T-helper 2 cell treated with Interferon-gamma antibody and Interleukin-4, amounts not matched to agents 5 μg/mL and 100 μg/mL, for 36 hours (primary cell): ENCODE measurements at places on chromosomes 4 and X.

DNA sequence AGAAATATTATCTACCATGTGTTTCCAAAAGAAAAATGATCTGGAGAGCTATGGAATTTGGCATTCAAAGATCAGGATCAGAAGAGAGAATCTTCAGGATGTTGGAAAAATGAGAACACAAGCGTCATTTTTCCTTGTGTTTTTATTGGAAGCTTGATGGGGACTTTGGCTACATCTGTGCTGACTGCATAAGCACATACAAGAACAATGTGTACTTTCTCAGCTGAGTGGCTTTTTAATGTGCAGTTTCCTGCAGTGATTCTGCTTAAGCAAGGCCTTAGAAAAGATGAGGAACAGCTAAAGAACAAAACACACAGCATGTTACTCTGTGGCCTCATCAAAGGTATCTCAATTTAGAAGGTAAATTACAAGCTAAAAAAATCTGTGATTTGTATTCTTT is 1039.9 kb downstream of the GLUD2 start:
- H3K27ac ChIP-seq, result no peak overlapping the region
- no peak for DNase-seq
- no peaks in the 10 kb centered on the region for H3K4me1 ChIP-seq
- H3K36me3 ChIP-seq, result no peaks in the 10 kb centered on the region
- H3K27me3 ChIP-seq, result no peaks in the 10 kb centered on the region

- H3K4me3 ChIP-seq, result peak overlapping the region; percentile 24
- no peaks in the 10 kb centered on the region for H3K27me3 ChIP-seq
- H3K27ac ChIP-seq, result peak overlapping the region; percentile 60
- DNase-seq, result peak; percentile 3
These were observed 128.5 kb downstream of the BCOR start for GRCh38 chrX:39969099-39969818.

- no peak overlapping the region for H3K27ac ChIP-seq
- no peak overlapping the region for H3K4me3 ChIP-seq
- peak; percentile 32 for DNase-seq
These were observed 23.5 kb downstream of the TLR10 start for GRCh38 chr4:38759113-38759789.

GRCh38 chr4:123340381-123340701 is 56.3 kb upstream of the SPRY1 start:
- peaks cover under 1% of the 10 kb centered on the region for H3K27me3 ChIP-seq
- H3K4me3 ChIP-seq, result no peak overlapping the region
- no peak for DNase-seq
- H3K4me1 ChIP-seq, result no peaks in the 10 kb centered on the region
- no peak overlapping the region for H3K27ac ChIP-seq

GRCh38 chrX:49278081-49278480 is 8.5 kb downstream of the PPP1R3F start:
- peak overlapping the region; percentile 95 for H3K27ac ChIP-seq
- DNase-seq, result no peak
- H3K36me3 ChIP-seq, result peaks cover 67% of the 10 kb centered on the region

- H3K36me3 ChIP-seq, result peaks cover 33% of the 10 kb centered on the region
- no peak overlapping the region for H3K4me3 ChIP-seq
- no peaks in the 10 kb centered on the region for H3K27me3 ChIP-seq
- no peak overlapping the region for H3K27ac ChIP-seq
- peaks cover 13% of the 10 kb centered on the region for H3K4me1 ChIP-seq
These were observed 9.7 kb downstream of the BOD1L1 start for GRCh38 chr4:13617801-13618200.

DNA sequence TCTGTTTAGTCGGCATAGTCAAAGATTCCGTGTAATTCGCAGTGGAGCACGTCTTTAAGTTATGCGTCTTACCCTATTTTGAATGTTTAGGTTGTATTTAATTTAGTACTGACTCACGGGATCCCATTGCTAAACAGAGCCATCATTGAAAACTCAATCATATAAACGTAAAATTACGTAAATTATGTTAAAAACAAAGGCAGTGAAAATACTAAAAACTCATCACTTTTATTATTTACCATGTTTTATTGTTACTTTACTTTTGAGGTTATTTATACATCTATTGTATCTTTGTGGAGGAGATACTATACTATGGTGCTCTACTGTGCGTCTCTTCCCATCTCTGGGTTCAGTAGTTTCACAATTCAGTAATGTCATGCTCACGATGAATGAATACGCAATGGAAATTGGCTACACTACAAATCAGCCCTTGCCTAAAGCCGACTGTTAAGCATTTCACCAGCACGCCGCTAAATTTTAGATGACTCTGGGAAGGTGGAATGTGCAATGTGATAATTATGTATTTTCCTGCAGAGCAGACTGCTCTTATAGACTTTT is 944 bp downstream of the FUNDC2 start:
- DNase-seq, result peak; percentile 11
- H3K36me3 ChIP-seq, result no peaks in the 10 kb centered on the region
- H3K27ac ChIP-seq, result peak overlapping the region; percentile 93

DNA sequence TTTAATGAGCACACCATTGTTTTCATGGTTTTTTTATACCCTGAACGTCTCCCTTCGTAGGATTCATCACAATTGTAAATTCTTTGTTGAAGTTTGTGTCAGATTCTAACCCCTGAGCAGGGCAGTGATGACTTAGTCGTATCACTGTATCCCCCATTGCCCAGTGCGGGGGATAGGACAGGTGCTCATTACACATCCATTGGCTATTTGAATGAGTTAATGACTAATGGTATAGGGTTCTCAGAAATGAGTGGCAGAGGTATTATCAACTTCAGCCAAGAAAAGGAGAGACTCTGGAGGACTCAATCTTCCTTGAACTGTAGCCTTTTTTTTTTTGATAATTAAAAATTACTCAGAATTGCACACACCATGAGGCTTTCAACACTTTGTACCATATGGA is 64.6 kb downstream of the SYNPO2 start:
- H3K27ac ChIP-seq, result no peak overlapping the region
- H3K36me3 ChIP-seq, result no peaks in the 10 kb centered on the region
- no peak overlapping the region for H3K4me3 ChIP-seq
- no peak for DNase-seq

- H3K36me3 ChIP-seq, result no peaks in the 10 kb centered on the region
- no peaks in the 10 kb centered on the region for H3K4me1 ChIP-seq
- H3K27me3 ChIP-seq, result peaks cover 37% of the 10 kb centered on the region
These were observed 6.0 kb downstream of the WWC2 start for GRCh38 chr4:183105092-183105491.

DNA sequence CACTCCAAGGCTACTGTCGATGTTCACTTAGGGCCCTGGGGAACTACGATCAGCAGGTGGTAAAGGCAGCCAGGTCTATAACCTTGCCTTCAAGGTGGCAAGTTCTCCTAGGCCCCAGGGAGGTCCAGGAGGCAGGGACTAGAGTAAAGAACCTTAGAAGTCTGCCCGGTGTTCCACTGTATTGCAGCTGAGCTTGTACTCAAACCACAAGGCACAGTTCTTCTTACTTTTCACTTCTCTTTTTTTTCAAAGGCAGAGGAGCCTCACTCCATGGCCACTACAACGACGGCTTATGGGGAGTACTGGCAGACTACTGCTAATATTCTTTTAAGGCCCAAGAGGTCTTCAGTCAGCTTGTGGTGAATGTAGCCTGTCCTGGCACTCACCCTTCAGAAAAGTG is 78.8 kb upstream of the GPR174 start:
- peaks cover 2% of the 10 kb centered on the region for H3K4me1 ChIP-seq
- no peak overlapping the region for H3K4me3 ChIP-seq
- H3K27me3 ChIP-seq, result no peaks in the 10 kb centered on the region
- H3K27ac ChIP-seq, result no peak overlapping the region
- no peak for DNase-seq

DNA sequence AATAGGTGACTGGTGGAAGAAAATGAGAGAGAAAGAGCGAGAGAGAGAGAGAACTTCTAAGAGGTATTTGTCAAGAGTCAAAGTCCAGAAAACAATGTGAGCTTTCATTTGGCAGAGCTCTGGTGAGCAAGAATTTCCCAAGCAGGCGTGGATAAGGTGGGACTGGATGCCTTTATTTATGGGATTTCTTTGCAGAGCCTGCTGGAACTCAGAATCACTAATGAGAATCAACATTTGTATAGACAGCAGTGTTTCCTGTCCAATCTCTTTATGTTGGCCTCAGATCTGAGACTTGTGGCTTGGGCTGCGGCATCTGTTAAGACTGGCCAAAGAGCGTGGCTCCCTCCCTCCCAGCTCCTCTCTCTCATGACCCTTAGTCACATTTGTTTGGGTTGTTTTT is 67.9 kb upstream of the TBL1X start:
- no peak overlapping the region for H3K27ac ChIP-seq
- DNase-seq, result no peak
- H3K36me3 ChIP-seq, result no peaks in the 10 kb centered on the region
- no peak overlapping the region for H3K4me3 ChIP-seq

DNA sequence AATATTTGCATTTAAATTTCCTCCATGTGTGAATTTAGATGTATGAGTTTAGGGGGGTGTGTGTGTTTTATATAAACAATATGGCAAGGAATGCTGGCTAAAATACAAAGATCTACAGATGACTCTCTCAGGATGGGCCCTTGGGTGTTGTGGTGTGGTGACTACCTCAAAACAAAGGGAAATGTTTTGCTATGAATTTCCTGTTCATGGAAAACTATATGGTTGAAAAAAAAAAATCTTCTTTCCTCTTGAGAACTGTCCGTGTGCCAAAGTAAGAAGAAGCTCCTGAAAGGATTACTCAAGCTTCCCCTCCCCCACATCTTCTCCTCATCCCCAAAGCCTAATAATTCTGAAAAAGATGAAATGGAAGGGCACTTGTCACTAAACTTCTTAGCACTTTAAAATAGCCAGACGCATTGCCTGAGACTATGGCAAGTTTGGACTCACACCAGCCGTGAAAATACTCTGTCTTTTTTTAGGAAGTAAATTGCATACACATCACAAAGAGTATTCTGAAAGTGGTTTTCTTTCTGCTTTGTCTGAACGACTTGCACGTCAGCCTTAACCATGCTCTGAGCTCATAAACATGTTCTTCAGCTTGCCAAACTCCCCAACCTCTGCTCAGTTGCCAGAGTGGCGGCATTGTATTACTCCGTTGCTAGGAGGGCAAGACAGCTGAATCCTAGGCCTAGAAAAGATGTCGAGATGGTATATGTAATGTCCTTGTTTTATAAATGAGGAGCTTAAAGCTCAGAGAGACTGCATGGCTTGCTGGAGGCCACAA is 250.4 kb upstream of the JADE1 start:
- no peak for DNase-seq
- no peaks in the 10 kb centered on the region for H3K4me1 ChIP-seq
- H3K27ac ChIP-seq, result no peak overlapping the region
- H3K36me3 ChIP-seq, result no peaks in the 10 kb centered on the region

- peak overlapping the region; percentile 80 for H3K4me3 ChIP-seq
- H3K27ac ChIP-seq, result no peak overlapping the region
- peaks cover 17% of the 10 kb centered on the region for H3K4me1 ChIP-seq
- DNase-seq, result no peak
- no peaks in the 10 kb centered on the region for H3K36me3 ChIP-seq
- H3K27me3 ChIP-seq, result peaks cover 11% of the 10 kb centered on the region
These were observed 1.9 kb downstream of the EFNB1 start for GRCh38 chrX:68830419-68831404.

GRCh38 chrX:31212856-31213748 is 141.3 kb upstream of the FTHL17 start:
- no peak overlapping the region for H3K4me3 ChIP-seq
- H3K4me1 ChIP-seq, result no peaks in the 10 kb centered on the region
- H3K27ac ChIP-seq, result no peak overlapping the region
- no peaks in the 10 kb centered on the region for H3K27me3 ChIP-seq
- no peak for DNase-seq
- H3K36me3 ChIP-seq, result no peaks in the 10 kb centered on the region

DNA sequence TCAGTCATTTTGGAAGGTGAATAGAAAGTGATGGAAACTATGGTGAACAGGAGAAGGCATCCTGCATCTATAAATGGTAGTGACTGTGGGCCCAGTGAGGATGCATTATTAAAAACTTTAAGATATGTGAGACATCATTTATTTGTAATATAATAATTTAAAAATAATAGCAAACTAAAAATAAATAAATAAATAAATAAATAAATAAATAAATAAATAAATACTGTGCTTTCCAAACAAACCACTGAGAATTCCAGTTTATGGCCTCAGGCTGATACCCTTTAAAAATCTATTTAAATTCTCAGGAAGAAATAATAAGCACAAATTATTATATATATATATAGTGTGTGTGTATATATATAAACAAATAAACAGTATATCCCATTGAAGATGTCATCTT is 248.0 kb upstream of the DCAF8L1 start:
- H3K27me3 ChIP-seq, result no peaks in the 10 kb centered on the region
- H3K4me1 ChIP-seq, result no peaks in the 10 kb centered on the region
- H3K4me3 ChIP-seq, result no peak overlapping the region
- DNase-seq, result no peak
- H3K27ac ChIP-seq, result no peak overlapping the region

DNA sequence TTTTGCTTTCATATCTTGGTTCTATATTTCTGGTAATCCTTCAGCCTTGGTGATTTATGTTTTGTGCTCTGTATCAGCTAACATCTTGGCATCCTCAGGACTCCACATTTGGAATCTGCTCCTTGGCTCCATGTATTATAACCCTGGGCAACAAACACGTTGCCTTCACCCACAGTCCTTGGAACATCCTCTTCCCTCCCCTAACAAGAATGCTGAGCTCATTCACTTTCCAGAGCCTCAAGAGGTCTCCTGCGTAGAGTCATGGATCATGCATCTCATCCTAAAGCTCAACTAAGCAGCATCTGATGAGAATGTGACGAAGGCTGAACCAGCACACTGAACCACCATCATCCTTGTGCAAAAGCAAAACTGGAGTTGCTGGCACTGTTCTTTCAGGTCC is 60.5 kb upstream of the C1GALT1C1 start:
- no peak for DNase-seq
- H3K27ac ChIP-seq, result no peak overlapping the region

DNA sequence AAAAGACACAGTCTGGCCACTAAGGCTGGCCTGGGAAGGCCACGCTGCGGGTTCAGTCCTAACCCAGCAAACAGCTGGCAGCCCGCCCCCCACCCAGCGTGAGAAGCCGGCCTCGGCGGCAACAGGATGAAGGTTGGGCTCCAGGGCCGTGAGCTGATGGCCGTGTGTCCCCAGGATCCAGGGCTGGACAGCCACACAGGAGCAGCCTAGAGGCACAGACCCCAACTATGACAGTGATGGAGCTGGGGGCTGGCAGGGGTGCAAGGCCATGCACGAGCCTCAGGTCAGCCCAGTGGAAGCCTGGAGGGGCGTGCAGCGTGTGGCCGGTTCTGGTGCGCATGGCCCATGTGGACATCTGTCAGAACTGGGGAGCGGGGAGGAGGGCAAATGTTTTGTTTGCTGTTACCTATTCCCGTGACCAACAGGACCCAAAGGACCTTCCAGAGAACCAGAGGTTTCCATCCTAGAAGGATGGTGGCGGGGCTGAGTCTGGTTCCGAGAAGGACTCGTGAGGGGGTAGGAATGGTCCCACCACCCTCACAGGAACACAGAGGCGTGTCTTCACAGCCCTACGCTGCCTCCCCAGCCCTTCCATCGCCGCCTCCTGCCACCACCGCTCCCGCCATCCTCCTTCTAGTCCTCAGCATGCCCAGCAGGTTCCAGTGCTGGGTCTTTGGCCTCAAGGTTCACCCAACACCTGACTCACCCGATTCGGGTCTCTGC is 46.5 kb downstream of the ZFYVE28 start:
- peaks cover 2% of the 10 kb centered on the region for H3K36me3 ChIP-seq
- no peak overlapping the region for H3K4me3 ChIP-seq
- no peak for DNase-seq
- no peaks in the 10 kb centered on the region for H3K27me3 ChIP-seq

GRCh38 chr4:21769404-21770147 is 179.0 kb downstream of the KCNIP4 start:
- H3K36me3 ChIP-seq, result no peaks in the 10 kb centered on the region
- H3K4me3 ChIP-seq, result no peak overlapping the region
- no peak overlapping the region for H3K27ac ChIP-seq
- peaks cover 8% of the 10 kb centered on the region for H3K4me1 ChIP-seq
- H3K27me3 ChIP-seq, result no peaks in the 10 kb centered on the region
- no peak for DNase-seq
